ENCODE measurements at places on chromosomes 11 and 22.

GRCh38 chr11:116217006-116217405 is 555.8 kb downstream of the BUD13 start:
- no peak overlapping the region for H3K27ac ChIP-seq
- H3K36me3 ChIP-seq = no peaks in the 10 kb centered on the region
- no peaks in the 10 kb centered on the region for H3K27me3 ChIP-seq
- no peak overlapping the region for H3K4me3 ChIP-seq
- no peaks in the 10 kb centered on the region for H3K4me1 ChIP-seq

DNA sequence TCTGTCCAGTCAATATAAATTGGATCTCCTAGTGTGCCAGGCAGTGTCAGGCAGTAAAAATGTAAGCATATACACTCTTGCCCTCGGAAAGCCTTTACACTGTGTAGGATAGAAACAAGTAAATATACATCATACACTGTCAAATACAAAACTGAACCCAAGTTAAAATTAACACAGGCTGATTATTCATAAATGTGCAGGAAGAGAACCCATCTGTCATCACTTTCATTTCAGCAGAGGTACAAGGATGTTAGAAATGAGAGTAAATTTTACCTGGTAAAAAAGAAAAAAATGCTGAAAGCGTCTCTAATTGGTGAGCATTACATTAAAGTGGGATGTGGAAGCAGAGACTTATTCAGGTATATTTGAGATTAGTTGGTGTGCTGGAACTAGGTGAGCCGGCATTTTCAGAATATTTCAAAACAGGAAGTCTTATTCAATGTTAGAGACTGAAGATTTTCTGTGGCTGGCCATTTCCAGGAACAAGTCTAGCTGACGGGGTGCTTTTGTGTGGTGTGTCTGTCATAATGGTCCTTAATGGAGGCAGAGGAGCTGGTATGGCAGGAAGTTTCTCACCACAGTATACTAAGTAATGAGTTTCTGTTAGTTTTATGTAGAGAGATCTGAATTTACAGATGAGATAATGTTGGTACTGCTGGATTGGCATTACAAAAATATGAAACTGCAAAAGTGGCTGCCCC is 192.6 kb downstream of the CASP12 start:
- peak overlapping the region; percentile 57 for H3K4me3 ChIP-seq
- H3K4me1 ChIP-seq = peaks cover 44% of the 10 kb centered on the region
- peaks cover 2% of the 10 kb centered on the region for H3K36me3 ChIP-seq
- peak; percentile 75 for DNase-seq
- H3K27me3 ChIP-seq = no peaks in the 10 kb centered on the region

DNA sequence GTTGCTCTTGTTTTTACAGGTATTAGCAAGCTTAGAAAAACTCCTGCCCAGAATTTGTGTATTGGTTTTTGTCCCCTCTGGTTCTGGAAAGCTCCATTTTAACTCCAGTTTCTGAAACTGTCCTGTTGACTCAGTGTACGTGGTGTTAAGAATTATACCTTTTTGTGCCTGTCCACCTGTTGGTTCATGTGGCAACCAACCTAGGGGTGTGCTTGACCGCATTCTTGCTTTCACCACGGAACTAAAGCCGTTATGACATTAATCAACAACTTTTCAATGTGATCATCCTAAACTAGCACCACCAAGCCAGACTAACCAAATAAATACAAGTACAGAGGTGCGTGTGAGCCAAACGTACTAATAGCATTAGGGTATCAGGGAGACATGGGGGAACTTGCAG is 56.0 kb upstream of the PTH start:
- H3K4me3 ChIP-seq = no peak overlapping the region
- no peaks in the 10 kb centered on the region for H3K4me1 ChIP-seq
- DNase-seq = no peak
- no peaks in the 10 kb centered on the region for H3K27me3 ChIP-seq

DNA sequence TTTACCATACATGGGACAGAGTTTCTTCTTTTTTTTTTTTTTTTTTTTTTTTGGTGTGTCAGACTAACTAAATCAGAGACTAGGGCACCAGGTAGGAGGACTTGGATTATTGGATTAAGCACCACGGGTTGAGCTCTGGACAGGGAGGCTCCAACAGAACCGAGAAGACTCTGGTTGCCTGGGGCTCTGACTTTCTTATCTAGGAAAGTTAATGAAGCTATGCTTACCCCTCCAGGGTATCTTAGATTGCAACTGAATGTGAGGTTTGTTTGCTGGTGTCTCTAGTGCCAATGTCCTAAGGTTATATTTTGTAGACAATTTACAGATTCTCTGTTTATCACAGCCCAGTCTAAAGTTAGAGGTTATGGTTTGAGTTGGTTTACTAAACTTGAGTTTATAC is 18.1 kb downstream of the ETS1 start:
- no peaks in the 10 kb centered on the region for H3K36me3 ChIP-seq
- peaks cover 28% of the 10 kb centered on the region for H3K4me1 ChIP-seq
- H3K27me3 ChIP-seq = peaks cover 4% of the 10 kb centered on the region
- no peak overlapping the region for H3K4me3 ChIP-seq

- H3K36me3 ChIP-seq = no peaks in the 10 kb centered on the region
- no peak overlapping the region for H3K4me3 ChIP-seq
- no peak for DNase-seq
- H3K4me1 ChIP-seq = peaks cover 19% of the 10 kb centered on the region
- no peak overlapping the region for H3K27ac ChIP-seq
These were observed 14.0 kb upstream of the NRIP3 start for GRCh38 chr11:9017773-9018172.

- H3K4me1 ChIP-seq = no peaks in the 10 kb centered on the region
- no peak overlapping the region for H3K27ac ChIP-seq
- no peak for DNase-seq
- H3K4me3 ChIP-seq = no peak overlapping the region
- H3K36me3 ChIP-seq = peaks cover 2% of the 10 kb centered on the region
- H3K27me3 ChIP-seq = no peaks in the 10 kb centered on the region
These were observed 33.7 kb downstream of the CYB5R2 start for GRCh38 chr11:7639643-7640025.

DNA sequence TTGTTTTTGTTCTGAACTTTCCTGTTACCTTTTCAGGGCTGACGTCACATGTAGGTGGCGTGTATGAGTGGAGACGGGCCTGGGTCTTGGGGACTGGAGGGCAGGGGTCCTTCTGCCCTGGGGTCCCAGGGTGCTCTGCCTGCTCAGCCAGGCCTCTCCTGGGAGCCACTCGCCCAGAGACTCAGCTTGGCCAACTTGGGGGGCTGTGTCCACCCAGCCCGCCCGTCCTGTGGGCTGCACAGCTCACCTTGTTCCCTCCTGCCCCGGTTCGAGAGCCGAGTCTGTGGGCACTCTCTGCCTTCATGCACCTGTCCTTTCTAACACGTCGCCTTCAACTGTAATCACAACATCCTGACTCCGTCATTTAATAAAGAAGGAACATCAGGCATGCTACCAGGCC is 3.5 kb upstream of the TSSC4 start:
- no peak overlapping the region for H3K27ac ChIP-seq
- DNase-seq = no peak
